ENCODE measurements at places on chromosomes 2 and 18. TPM values are rescaled to one million over a fixed set of nuclear protein-coding genes. Genes with fewer than 3 reads are reported as not detected.

Gene PKDCC
- total RNA-seq, result 63.9 TPM

Gene TNFAIP6
- 53.8 TPM for total RNA-seq

DNA sequence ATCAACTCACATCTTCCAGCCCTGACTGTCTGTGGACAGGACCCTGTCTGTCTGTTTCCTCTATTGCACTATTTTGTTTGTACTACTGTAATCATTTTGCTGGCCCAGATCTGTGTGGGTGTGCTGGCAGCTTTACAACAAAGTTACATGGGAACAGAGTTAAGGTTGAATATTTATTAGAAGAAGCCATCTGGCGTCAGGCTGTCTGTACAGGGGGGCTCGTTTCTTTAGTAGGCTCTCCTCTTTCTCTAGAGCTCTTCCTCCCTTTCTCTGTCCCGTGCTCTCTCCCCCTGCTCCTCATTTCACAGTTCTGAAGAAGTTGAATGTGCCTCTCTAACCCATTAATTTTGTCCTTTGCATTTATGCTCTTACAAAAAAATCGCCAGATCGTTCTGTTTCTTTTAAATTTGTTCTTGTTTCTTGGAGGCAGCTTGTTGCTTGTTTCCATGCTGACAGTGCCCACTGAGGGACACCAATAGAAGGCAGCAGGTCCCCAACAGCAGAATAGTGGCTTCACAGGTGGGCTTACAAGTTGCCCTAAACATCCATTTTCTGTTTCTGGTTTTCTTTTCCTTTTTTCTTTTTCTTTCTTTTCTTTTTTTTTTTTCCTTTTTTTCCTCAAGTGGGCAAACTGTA lies 315.2 kb upstream of the ZEB2 start:
- DNase-seq, result peak; percentile 80
- H3K27ac ChIP-seq, result no peak overlapping the region

Gene LINC00305
- not detected for total RNA-seq

GRCh38 chr2:119724656-119725485 lies 34.9 kb upstream of the PTPN4 start:
- no peaks in the 10 kb centered on the region for H3K36me3 ChIP-seq
- H3K27me3 ChIP-seq, result no peaks in the 10 kb centered on the region
- H3K27ac ChIP-seq, result no peak overlapping the region
- no peaks in the 10 kb centered on the region for H3K4me1 ChIP-seq
- no peak for DNase-seq
- H3K4me3 ChIP-seq, result no peak overlapping the region

DNA sequence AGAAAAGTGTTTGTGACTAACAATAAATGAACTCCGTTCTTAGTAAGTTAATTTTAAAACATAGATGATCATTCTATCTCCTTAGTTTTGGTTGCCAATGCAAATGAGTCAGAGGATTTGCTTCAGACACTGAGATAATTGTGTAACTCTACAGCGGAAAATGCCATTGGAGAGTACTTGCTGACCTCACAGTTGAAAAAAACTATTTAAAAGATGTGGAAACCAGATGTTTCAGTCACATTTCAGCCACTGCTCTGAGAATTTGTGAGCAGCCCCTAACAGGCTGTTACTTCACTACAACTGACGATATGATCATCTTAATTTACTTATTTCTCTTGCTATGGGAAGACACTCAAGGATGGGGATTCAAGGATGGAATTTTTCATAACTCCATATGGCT lies at the start of gene TNFAIP6:
Gene TNFAIP6, plus strand, starts transcription at position 234 of the 400 bp plus-strand sequence. Its CDS starts 75 bp downstream, at position 309.
- peaks cover 4% of the 10 kb centered on the region for H3K4me1 ChIP-seq
- peak within 1 kb of the TSS; percentile 70 for H3K27ac ChIP-seq
- no peaks in the 10 kb centered on the region for H3K27me3 ChIP-seq
- H3K4me3 ChIP-seq, result peak within 1 kb of the TSS; percentile 60
- H3K36me3 ChIP-seq, result no peaks in the 10 kb centered on the region

Data from fibroblast of lung (primary cell).